ENCODE measurements at places on chromosomes 16 and 17. TPM values are rescaled to one million over a fixed set of nuclear protein-coding genes. Genes with fewer than 3 reads are reported as not detected.

ACSM2A gene
- not detected for total RNA-seq

GRCh38 chr16:30186782-30187555 is 3.6 kb downstream of the CORO1A start:
- DNase-seq = no peak

DNA sequence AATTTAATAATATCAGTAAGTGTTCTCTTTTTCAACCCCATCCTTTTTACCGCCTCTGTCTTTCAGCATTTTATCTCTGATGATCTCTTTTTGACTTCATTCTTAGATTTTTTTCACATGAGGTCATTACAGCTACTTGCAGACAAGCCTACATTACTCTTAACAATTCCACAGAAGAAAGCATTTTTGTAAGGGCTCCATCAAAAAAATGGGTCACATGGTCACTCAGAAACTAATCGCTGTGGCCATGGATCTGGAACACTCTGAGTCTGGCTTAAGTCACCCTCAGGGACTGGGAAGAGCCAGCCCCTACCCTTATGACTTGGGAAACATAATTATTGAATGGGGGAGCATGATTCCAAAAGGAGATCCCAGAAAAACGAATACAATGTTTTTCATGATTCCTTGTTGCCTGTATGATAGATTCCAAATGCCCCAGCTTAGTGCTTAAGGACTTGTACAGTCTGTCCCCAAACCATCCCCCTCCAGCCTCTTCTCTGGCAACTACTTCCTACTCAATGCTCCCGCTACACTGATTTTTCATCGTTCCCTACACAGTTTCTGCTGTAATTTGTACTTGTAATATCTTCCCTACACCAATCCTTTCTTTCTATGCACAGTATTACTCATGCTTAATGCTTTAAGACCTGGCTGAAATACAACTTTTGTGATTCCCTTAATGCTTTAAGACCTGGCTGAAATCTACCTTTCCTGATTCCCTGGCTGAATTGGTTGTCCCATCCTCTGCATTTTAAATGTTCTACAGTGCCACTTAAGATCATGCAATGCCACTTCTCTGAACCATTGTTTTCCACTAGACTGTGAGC is 457.8 kb downstream of the HS3ST4 start:
- DNase-seq = no peak

DNA sequence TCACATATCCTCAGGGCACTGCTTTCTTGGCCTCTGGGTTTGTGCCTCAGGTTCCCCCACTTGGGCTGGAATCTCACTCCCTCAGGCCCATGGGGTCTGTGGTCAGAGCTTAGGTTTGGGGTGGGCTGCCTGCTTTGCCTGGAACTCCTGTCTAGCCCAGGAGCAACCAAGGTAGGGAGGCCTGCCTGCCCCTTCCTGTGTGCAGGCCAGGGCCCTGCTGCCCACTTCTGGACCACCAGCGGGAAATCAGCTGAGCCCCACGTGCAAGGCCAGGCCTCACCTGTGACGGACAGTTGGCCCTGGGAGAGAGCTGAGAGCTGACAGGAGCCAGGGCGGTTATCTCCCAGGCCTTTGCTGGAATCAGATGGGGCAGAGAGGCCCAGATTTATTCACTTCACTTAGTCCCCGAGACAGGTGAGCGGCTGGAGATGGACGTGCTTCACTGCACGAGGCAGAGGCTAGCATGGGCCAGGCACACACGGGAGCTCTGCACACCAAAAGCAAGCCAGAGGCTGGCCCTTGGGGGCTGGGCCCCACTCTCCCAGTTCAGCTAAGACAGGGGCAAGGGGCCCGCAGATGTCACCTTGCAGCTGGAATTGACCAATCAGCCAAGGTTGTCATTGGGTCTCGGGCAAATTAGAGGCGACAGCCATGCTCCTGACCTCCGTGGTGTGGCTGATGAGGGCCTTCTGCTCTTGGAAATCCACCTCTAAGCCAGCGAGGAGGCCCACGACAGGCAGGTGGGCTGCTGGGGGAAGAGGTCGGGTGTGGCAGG is 49.9 kb upstream of the DOC2B start:
- no peak for DNase-seq

DNA sequence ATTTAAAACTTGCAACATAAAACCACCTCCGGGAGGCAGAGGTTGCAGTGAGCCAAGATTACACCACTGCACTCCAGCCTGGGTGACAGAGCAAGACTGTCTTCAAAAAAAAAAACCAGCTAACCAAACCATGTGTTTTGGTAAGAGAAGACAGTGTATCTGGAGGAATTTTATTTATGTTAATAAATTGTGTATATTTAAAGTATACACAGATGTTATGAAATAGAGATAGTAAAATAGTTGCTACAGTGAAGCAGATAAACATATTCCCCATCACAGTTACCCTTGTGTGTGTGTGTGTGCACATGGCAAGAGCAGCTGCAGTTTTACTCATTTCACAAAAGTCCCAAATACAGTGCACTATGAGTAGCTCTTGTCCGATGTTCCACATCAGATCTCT is 54.8 kb upstream of the CRISPLD2 start:
- no peak for DNase-seq

MYH8 gene
- total RNA-seq = not detected

DNA sequence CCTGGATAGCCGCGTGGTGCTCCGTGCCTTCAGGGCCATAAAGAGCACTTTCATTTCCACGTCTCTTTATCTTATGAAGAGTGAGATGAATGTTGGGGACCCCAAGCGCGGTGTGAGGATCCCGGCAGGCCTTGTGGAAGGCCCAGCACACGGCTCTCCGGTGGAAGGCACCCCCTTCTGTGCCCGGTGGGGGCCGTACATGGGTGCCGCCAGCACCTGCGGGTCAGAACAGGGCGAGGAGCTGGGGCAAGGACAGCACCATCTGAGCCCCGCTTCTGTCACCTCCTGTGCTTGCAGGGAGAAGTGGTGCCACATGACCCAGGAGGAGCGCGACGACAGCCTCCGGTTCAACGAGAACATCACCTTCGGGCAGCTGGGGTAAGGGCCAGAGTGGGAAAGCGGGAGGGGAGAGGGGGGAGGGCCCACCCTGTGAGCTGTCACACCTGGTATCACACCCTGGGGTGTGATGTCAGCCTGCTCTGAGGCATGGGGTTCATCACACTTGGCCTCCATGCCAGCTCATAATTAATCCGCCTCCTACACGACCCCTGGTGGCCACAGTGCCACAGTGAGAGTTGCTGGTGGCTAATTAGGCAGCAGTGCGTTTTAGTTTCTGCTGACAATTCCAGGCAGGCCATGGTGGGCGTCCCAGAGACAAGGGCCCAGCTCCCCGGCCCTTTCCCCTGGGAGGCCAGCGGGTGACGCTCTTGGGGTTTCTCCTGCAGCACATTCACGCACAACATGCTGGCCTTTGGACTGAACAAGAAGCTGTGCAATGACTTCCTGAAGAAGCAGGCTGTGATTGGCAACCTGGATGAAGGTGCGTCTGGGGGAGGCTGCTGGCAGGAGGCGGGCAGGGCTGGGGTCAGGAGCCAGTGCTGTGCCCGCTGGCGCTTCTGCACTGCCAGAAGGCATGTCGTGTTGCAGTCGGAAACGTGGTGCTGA is 25.7 kb downstream of the CIBAR2 start:
- peak; percentile 15 for DNase-seq

- DNase-seq = peak; percentile 11
Observed at GRCh38 chr16:63361032-63361624, 1324.9 kb upstream of the CDH8 start.

DNA sequence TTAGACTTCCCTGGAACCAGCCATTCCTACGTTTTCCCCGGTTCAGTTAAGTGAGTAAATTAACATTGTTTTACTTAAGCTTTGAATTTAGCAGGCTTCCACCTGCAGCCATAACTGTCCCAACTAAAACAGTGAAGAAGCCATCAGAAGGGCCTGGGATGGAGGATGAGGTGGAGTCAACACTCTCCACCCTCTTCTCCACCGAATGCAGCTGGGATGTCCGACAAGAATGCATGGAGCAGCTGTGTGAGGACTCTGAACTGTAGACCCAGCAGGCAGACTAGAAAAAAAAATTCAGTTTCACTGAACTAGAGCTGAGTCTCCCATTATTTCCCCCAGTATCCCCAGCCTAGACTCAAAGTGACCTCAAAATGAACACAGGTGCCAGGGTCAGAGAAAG is 114.8 kb downstream of the C16orf95 start:
- DNase-seq = no peak

DNA sequence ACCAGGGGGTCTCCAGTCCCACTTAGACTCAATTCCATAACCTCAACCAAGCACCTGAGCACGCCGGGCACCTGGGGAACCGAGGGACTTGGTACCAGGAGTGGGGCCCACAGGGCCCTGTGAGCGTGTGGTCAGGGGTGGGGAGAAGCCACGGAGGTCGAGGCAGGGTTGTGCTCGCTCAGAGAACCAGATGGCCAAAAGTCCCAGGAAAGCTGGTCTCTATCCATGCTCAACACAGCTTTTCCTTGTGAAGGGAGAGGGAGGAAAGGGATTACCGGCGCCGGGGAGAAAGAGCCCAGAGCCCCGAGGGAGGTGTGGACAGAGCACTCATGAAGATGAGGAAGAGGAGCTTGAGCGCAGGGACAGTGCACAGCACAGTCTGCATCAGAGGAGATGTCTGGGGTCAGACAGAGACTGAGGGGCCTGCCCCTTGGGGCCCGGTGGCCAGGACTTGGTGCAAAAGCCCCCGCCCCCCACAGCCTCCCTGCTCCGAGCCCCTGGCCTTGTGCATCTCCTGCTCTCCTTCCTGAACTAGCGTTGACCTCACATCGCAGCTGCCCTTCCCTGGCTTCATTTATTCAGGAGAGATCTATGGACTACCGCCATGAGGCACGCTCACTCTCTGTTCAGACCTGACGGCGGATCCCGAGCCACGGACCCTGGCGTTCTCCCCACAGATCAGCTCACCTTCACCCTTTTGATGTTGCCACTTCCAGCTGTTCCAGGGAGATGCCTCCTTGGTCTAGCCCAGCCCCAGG is 355.4 kb upstream of the TNRC6C start:
- DNase-seq = no peak

DNA sequence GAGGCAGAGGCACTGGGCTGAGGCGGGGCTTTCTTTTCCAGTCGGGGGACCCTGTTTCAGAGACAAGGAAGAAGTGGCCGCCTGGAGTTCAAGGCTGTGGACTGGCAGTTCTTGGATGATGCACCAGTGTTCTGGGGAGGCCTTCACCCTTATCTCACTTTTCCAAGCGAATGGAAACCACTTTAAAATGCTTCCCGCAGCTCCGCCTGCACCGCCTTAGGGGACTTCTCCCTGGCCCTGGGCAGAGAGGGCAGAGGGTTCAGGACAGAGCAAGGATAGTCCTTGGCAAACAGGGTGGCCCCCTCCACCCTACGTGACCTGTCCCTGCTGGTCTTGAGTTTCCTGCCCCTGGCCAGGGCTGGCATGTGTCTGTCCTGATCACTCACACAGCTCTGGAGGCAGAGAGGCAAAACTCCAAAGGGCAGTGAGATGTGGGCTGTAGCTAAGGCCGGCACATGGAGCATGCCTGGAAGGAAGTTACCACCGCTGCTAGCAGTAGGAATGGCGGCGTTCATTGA is 20.6 kb downstream of the RTN4RL1 start:
- no peak for DNase-seq

GRCh38 chr17:39754958-39755553 is 17.3 kb downstream of the GRB7 start:
- no peak for DNase-seq

GRCh38 chr17:10920558-10921108 is 82.7 kb upstream of the PIRT start:
- DNase-seq = no peak

- no peak for DNase-seq
Observed at GRCh38 chr17:71631483-71631882, 489.3 kb upstream of the SOX9 start.

- DNase-seq = peak; percentile 19
Observed at GRCh38 chr17:63626551-63627180, 4.4 kb downstream of the MAP3K3 start.

GRCh38 chr16:88705801-88706228 is 393 bp downstream of the RNF166 start:
- DNase-seq = no peak

- DNase-seq = peak; percentile 19
Observed at GRCh38 chr16:24609740-24610415, 70.5 kb downstream of the RBBP6 start.

GRCh38 chr17:73541111-73541510 is 103.1 kb downstream of the SDK2 start:
- DNase-seq = no peak

ZNF771 gene
- total RNA-seq = 8.4 TPM

GRCh38 chr17:73717690-73718089 is 73.4 kb upstream of the SDK2 start:
- DNase-seq = no peak

DNA sequence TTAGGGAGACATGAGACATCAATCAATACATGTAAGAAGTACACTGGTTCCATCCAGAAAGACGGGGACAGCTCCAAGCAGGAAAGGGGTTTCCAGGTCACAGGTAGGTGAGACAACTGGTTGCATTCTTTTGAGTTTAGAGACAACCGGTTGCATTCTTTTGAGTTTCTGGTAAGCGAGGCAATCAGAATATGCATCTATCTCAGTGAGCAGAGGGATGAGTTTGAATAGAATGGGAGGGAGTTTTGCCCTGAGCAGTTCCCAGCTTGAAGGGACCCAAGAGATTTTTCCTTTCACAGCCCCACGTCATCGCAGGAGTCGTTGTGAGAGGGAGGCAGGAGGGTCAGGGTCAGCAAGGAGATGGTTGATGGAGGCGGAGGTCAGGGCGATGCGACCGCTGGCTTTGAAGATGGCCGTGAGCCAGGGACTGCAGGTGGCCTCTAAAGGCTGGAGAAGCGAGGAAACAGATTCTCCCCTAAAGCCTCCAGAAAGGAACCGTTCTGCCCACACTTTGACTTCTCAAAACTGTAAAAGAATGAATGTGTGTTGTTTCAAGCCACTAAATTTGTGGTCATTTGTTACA is 36.5 kb downstream of the IRF8 start:
- DNase-seq = no peak

DNA sequence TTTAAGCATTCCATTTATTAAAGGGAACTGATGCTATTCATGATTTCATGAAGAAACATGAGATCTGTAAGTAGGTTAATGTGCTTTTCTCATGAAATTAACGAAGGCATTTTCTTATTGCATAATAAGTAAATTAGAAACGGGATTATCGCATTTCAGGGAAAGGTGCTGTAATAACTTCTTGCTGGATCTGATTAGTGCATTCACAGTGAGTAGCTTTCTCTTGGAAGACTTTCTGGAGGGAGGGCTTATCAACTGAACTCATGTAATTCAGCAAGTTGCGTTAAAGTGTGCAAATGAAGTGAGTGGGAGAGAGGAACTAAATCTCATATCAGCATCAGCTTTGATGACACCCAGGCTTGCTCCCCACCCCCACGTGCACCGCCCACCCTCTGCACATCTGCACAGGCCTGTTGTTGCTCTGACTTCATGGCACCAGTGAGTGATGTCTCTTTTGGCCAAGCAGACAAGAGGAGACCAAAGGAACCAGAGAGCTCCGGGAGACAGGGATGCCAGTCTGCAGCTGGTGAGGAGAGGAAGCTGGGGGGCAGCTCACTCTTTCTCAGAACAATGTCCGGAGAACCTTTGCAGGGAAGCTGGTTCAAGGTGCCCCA is 26.3 kb upstream of the GAS7 start:
- no peak for DNase-seq

KNOP1 gene
- total RNA-seq = 20.8 TPM

GRCh38 chr17:2055292-2056205 is 646 bp downstream of the HIC1 start:
- no peak for DNase-seq

GRCh38 chr17:38619451-38619795 is 13.7 kb upstream of the SRCIN1 start:
- no peak for DNase-seq

All from pulmonary artery endothelial cell (primary cell).